ENCODE measurements at places on chromosomes 6 and 20.

DNA sequence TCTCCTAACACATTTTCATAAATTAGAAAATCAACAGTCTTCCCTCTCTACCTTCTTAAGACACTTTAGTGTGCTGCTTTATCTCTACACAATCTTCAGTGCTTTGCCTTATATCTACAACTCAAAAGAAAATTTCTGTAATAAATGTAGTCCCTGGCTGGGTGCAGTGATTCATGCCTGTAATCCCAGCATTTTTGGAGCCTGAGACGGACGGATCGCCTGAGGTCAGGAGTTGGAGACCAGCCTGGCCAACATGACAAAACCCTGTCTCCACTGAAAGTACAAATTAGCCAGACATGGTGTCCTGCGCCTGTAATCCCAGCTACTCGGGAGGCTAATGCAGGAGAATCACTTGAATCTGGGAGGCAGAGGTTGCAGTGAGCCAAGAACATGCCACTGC is 9.7 kb upstream of the EDN1 start:
- no peak for DNase-seq

- DNase-seq: no peak
Observed at GRCh38 chr20:24134284-24134683, 145.7 kb upstream of the GGTLC1 start.

- DNase-seq: no peak
Observed at GRCh38 chr6:67683960-67684359, 951.1 kb upstream of the ADGRB3 start.

GRCh38 chr6:46129291-46129628 is 529 bp upstream of the ENPP4 start:
- no peak for DNase-seq

DNA sequence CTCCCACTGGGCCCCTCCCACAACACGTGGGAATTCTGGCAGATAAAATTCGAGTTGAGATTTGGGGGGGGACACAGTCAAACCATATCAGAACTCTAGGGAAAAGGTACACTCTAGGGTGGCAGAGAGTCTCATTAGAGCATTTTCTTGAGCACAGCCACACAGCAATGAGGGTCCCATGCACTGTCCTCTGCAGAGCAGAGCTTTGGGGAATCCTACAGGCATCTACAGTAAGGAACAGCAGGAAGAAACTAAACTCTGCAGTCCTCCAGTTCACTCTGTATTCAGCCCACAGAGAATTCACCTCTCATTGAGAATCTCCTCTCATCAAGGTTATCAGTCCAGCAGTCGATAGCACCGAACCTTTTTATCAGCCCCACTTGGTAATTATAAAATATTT is 438.6 kb upstream of the NOX3 start:
- DNase-seq: no peak

DNA sequence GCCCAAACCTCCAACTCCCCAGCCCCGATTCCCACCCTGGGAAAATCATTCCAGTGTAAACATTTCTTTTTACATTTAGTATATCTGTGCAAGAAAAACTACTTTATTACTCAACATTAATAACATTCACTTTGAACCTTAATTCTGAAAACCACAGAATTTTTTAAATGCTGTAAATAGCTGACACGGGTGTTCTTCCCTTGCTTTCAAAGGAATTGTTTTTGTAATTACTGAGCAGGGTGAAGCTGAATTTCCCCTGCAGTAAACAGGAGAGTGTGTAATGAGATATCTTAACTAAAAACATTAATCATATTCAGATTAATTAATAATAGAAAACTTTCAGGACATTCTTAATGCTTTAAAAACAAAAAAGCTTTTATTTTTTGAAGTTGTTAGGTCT is 99.3 kb upstream of the CITED2 start:
- DNase-seq: no peak

GRCh38 chr6:2839982-2840748 is 1.5 kb downstream of the SERPINB1 start:
- no peak for DNase-seq

DNA sequence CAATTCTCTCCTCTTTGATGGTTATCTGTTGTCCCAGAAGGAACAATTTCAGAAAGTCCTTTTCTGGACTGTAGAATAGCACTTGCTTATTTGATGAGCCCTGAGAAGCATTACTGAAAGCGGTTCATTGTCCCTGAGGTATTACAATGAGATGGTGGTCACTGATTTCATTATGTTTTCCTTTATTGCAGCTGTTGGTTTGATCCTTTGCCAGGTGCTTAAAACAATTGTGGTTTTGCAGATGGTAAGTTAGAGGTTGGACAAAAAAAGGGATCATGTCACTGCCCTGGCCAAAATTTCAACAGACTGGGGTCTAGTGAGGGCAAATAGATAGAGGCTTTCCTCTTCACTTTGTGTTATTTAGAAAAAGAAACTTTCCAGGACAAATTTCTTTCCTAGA is 61.9 kb downstream of the ESR1 start:
- no peak for DNase-seq

- no peak for DNase-seq
Observed at GRCh38 chr20:21208999-21209398, 83.1 kb downstream of the KIZ start.

DNA sequence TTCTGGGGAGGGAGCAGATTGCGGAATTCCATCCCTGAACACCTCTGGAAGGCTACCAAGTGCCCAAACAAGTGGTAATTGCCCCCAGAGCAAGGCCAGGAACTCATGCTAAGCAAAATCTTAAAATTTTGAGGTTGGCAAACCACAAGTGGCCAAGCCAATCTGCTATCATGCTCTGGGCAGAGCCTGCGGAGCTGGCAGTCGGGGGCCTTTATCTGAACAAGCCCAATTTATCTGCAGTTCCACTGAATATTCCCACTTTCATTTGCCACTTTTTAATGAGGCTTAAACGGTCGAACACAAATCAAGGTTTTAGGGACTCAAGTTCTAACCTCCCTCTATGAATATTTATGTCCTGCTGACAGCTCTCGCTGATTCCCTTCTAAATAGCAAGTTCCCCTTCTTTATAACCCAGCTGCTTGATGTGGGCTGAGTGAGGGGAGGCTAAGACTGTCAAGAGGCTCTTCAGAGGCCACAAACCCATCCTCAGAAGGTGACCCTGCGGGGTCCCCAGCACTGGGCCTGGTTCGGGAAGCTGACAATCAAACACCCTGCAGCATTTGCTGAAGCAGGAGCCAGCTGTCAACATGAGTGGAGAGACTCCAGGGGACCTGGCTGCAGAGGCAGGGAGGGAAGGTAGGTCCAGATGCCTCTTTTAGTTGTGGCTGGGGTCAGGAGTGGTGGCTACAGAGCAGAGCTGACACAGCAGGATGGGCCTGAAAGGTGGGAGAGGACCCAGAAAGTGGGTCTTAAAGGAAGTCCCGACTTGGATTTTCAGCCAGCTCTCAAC is 11.9 kb downstream of the CCDC167 start:
- DNase-seq: no peak

DNA sequence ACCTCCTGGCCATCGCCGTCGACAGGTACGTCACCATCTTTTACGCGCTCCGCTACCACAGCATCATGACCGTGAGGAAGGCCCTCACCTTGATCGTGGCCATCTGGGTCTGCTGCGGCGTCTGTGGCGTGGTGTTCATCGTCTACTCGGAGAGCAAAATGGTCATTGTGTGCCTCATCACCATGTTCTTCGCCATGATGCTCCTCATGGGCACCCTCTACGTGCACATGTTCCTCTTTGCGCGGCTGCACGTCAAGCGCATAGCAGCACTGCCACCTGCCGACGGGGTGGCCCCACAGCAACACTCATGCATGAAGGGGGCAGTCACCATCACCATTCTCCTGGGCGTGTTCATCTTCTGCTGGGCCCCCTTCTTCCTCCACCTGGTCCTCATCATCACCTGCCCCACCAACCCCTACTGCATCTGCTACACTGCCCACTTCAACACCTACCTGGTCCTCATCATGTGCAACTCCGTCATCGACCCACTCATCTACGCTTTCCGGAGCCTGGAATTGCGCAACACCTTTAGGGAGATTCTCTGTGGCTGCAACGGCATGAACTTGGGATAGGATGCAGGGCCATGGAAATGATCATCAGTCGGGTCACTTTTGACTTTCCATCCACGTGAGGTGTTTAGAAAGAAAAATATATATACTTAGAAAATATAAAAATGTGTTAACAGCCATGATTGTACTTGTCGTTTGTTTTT is 868 bp downstream of the MC3R start:
- DNase-seq: peak; percentile 66

DNA sequence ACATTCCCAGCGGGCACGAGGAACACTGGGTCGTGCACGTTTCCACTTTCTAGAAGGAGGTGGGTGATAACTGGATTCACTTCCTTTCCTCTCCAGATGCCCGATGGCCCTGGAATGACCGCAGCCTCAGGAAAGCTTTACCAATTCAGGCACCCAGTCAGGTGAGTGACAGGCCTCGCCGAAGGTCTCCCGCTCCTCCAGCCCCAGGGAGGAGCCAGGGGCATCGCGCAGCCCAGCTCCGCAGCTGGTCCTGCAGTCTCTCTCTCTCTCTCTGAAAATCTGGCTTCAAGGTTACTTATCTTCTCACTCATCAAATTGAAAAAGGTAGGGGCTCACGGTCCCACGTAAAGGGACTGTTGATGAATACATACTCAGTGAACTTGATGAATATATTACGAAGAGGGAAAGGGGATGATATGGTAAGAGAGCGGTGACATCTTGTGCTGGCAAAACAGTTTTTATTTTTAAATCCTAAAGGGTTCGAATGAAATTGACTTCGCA is 891 bp downstream of the RIPPLY2 start:
- no peak for DNase-seq

DNA sequence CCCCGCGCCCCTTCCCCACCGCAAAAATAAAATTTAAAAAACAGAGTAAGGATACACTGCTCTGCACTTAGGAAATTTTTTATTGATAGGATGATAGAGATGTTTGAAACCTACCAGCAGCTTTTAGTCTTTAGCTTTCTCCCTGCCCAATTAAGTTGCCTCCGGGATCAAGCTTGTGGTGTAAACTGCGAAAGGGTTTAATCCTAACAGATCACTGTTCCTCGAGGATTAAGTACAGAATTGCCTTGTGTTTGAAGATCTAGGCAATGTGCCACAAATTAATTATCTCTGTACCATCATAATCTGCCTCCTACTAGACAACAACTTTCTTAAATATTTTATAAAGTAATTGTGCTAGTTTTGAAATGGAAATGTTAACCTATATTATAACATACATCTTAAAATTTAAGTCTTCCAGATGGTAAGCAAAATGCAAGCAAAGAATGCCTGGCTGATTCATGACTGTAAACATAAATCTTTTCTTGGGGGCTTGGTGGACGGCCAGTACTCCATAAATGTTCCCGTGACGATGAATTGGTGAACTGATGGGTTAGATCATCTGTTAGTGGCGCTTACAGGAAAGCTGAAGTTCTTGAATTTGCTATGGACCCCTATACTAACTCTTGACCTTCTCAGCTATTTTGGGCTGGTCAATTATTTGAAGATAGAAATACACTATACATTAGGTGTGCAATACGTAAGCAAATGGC is 58.0 kb upstream of the ARHGAP18 start:
- DNase-seq: no peak

DNA sequence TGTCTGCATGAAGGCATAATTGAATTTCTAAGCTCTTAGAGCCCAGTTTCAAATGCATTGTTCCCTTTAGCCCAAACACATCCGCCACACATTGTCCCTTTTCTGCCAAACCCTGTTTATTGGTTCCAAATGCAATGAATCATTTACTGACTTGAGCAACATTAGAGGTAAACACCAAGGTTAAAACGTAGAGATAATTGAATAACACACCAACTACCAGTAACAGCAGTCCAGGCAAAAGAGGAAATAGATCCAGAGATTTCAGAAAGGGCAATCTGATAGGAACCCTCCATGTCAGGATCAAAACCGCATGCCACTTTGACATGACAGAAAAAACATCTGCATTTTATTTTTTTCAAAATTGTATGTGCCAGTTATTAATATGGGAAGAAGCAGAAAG is 114.8 kb downstream of the PKHD1 start:
- no peak for DNase-seq

GRCh38 chr6:134111062-134111677 is 58.7 kb upstream of the SLC2A12 start:
- DNase-seq: peak; percentile 55

GRCh38 chr20:10288954-10289646 is 70.5 kb downstream of the SNAP25 start:
- no peak for DNase-seq

GRCh38 chr6:127447780-127448179 is 11.4 kb downstream of the KIAA0408 start:
- DNase-seq: no peak

DNA sequence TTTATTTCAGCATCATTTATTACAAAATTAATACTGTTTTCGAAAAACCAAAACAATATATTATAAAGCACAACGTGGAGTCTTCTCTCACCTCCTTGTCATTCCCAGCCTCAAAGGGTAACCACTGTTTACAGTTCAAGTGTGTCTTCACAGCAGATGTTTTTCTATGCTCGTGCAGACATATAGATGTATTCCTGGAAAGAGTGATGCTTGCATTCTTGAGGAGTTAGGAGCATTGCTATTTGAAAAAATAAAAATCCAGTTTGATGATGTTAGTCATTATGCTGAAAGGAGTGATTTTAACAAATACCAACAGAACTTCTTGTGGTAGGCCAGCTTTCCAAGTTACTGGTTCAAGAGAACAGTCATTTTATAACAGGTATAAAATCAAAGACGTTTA is 234.9 kb downstream of the BCKDHB start:
- no peak for DNase-seq

DNA sequence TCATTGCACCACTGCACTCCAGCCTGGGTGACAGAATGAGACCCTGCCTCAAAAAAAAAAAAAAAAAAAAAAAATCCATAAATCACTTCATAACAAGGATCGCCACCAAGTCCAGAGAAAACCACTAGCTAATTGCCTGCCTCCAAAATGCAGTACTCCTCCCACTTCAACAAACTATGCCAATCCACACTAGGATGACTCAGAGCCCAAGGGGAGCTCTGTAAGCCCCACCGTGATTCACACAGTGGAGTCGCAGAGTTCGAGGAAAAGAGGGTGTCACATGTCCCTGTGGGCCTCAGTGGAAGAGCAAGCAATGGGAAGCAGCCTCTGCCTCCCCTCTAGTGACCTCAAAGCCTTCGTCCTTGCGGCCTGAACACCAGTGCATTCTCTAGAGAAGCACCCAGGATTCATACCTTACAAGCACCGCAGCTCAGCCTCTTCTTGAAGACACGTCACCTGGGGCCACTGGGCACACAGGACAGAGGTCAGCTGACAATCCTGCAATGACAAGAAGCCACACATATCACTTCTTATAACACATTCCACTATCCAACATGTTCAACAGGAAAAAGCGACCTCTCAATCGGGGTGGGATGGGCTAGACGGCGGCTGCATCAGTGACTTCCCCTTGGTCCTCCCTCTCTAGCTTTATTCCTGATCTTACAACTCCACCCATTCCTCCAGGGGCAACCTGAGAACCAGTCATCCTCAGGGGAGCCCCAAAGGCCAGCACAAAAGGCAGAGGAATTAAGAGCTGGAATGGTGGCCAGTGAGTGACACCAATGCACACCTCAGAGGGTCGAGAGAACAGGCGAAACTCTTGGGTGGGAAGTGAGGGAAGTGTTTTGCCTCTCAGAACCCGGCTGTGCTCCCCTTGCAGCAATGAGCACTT is 8.9 kb downstream of the SNHG17 start:
- DNase-seq: peak; percentile 58

GRCh38 chr6:140811642-140812041 is 1321.1 kb upstream of the GJE1 start:
- DNase-seq: no peak

GRCh38 chr20:37559312-37560027 is 31.8 kb upstream of the BLCAP start:
- DNase-seq: no peak

- DNase-seq: no peak
Observed at GRCh38 chr20:63691711-63692435, 4.6 kb upstream of the TNFRSF6B start.

- DNase-seq: no peak
Observed at GRCh38 chr20:61970357-61970756, 95.3 kb downstream of the TAF4 start.

All from activated CD4-positive, alpha-beta T cell treated with anti-CD3 and anti-CD28 coated beads for 48 hours (primary cell).